Fibroblast of villous mesenchyme (primary cell): ENCODE measurements at places on chromosomes 7 and 10. TPM values are rescaled to one million over a fixed set of nuclear protein-coding genes. Genes with fewer than 3 reads are reported as not detected.

Gene SFXN2
- total RNA-seq: 2.9 and 3.5 TPM in 2 replicates

Gene MYH16
- not detected in 2 replicates for total RNA-seq

Gene ANKRD26
- total RNA-seq: 9.3 and 16.8 TPM in 2 replicates

Gene DLX5
- total RNA-seq: not detected in 2 replicates

Gene GATA3
- not detected in 2 replicates for total RNA-seq

Gene CDCA7L
- 23.2 and 31.5 TPM in 2 replicates for total RNA-seq

Gene GIMAP2
- under 0.01 and 2.6 TPM in 2 replicates for total RNA-seq
